RKO (cell line): ENCODE measurements at places on chromosomes 16 and 17.
A peak's percentile ranks its signal among the peaks of the same experiment; 100 is the strongest.

GRCh38 chr17:78129351-78130089 lies 965 bp upstream of the TMC6 start:
- no peak for DNase-seq

DNA sequence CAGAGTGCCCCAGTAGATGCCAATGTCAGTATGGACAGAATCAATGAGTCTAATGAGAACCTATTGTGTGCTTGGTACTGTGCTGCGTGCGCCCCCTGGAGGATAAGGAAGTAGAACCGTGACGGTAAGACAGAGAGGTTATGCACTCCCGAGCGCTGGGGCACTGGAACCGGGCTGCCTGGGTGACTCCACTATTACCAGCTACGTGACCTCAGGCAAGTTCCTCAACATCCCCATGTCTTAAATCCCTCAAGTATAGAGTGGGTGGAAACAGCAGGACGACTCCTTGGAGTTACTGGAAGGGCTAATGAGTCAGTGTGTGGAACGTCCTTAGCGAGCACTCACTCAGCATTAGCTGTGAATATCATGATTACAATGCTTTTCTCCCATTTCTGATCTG lies 16.2 kb downstream of the CHST4 start:
- peak; percentile 88 for DNase-seq

DNA sequence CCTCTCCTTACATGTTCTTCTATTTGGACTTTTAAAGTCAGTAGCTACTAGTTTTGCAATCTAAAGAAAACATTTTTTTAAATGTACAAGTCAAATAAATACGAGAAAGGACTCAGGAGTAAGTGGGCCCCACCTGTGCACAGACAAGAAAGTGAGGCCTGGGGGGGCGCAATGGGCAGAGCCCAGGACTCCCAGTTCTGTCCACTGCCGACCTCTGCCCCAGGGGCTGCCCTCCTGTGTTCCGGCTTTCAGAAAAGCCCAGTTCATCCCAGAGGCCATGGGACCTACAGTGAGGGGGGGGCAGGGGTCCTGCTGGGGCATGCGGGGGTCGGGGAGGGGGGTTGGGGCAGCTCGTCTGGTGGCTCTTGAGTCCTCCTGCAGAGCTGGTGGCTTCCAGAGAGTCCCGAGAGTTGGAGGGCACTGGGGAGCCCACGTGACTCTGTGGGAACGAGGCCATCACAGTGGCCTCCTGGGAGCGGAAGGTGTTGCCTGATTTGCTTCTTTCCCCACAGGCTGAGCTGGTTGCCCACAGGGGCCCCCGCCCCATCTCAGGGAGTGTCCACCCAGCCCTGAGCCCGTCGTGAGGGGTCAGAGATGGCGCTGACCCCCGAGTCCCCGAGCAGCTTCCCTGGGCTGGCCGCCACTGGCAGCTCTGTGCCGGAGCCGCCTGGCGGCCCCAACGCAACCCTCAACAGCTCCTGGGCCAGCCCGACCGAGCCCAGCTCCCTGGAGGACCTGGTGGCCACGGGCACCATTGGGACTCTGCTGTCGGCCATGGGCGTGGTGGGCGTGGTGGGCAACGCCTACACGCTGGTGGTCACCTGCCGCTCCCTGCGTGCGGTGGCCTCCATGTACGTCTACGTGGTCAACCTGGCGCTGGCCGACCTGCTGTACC lies 2.4 kb downstream of the UTS2R start:
- DNase-seq: no peak

- DNase-seq: no peak
These were observed 22.2 kb downstream of the SLC43A2 start for GRCh38 chr17:1606352-1606985.

GRCh38 chr17:62644487-62645173 lies 17.2 kb downstream of the MRC2 start:
- DNase-seq: no peak

DNA sequence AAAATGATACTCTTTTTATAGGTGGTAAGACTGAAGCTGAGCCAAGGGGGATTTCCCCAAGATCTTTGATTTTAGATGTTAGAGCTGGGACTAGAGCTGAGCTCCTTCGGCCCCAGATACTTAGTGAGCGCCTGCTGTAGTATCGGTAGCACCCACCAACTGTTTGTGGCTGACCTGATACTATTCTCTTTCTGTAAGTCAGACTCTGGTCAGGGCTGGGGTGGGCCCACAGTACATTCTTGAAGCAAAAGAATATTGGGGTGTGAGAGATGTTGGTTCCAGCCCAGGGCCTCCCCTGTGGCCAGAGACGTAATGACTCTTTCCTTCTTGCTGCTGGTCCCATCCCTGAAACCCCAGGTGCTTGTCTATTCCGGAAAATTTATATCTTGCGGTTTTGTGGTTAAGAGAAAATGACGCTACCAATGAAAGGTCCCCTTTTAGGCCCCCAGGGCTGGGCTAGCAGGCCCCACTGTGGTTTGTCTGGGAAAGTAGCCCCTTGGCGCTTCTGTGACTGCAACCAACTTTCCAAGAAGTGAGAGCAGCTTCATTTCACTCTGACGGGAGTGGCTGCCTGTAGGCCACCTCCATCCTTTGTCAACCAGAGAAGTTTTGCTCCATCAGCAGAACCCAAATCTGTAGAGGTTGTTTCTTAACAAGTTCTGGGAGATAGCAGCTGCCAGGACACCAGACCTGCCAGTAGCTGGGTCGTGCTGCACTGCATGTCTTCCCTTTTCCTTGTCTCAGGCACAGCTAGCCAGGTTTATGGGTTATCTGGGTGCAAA lies 86.4 kb upstream of the LGALS9 start:
- DNase-seq: no peak

DNA sequence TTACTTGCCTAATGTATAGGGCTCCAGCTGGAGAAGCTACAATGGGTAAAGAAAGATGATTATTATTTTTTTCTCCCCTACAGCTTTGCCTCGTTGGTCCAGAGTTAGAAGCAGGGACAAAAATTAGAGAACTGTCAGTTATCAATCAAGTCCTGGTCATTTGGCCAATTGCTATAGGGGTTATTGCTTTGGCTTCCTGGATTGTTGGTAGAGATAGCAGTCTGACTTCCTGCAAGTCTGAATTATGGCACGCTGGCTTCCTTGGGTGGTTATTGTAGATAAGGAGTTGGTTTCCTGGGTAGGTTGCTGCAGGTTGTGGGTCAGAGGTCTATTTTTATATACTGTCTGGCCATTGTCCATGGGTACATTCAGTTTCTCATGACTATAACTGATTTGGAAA lies 84.7 kb upstream of the ELAC2 start:
- DNase-seq: no peak

GRCh38 chr16:24652803-24653202 lies 76.6 kb upstream of the TNRC6A start:
- no peak for DNase-seq

GRCh38 chr17:4599505-4600281 lies 15.4 kb downstream of the SMTNL2 start:
- no peak for DNase-seq

DNA sequence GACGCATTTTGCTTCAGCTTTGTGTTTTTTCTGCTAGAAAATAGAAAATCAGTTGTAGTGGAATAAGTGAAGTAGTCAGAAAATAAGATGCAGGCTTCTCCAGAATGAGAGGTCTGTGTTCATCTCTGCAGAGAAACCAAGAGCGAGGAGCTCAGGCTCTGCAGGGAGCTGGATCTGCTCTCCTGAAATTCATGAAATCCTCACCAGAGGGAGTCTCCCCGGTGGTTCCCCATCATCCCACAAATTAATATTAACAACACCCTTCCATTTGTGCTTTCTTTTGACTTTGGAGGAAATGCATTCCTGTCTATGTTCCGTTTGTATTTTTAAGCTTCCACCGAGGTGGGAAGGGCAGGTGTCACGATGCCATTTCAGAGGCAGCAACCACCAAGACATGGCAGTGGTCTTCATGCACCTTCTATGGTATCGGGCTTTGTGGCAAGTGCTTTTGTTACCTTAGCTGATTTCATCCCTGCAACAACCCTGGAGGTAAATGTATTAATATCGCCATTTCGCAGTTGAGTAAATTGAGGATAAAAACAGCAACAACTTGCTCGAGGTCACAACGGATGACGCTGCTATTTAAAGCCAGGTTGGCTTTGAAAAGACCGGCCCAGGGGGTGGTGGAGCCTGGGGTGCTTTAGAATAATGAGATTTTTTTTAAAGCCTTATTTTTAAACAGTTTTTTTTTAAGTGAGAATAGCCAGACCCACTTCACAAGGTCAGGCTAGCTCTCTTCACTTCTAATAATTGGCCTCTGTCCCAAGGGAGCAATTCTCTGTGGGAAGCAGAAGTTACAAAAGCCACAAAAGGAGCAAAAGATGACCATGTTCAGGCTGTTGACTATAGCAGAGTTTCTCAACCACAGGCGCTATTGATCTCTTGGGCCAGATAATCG lies 367.6 kb upstream of the ERCC4 start:
- DNase-seq: no peak

- DNase-seq: peak; percentile 66
These were observed at the start of gene C16orf74 for GRCh38 chr16:85750827-85751697. Gene C16orf74 (minus strand): TSS chr16:85751096. CDS start chr16:85735217, 15,879 bp downstream.

DNA sequence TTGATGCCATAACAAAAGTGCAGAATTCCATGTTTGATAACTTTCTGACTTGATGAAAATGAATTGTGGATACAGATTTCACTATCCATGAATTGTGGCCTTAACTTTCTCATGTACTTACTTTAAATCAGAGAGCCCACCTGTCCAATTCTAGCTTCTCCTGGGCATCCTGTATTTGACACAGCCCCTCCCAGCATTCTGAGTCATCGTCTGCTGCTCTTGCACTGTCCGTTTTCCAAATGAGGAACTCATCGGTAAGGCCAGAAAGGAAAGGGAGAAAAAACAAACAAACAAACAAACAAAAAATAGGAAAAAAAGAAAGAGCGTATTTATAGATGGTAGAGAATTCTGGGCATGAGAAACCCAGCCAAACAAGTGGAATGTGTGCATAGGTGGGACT lies 361.6 kb downstream of the WWOX start:
- no peak for DNase-seq

DNA sequence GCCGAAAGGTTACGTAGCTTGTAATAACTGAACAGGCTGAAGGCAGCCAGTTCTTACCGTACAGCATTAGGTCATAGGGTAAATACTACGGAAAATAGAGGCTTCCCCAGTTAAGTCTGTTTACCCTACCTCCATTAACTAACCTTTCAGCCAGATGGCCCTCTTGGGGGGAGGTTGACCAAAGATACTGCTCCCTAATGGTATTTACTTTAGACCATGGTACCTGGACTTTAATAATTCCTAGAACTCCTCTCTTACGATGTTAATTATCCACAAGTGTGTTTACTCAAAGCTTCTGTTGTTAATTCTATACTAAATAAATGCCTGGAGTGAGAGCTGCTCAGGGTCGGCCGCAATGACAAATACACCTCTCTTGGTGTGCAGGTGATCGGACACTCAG lies 9.8 kb upstream of the ADAT1 start:
- no peak for DNase-seq

- DNase-seq: no peak
These were observed 6.3 kb downstream of the SGCA start for GRCh38 chr17:50172130-50172529.

- DNase-seq: no peak
These were observed 484.2 kb downstream of the HS3ST4 start for GRCh38 chr16:26175944-26176343.

DNA sequence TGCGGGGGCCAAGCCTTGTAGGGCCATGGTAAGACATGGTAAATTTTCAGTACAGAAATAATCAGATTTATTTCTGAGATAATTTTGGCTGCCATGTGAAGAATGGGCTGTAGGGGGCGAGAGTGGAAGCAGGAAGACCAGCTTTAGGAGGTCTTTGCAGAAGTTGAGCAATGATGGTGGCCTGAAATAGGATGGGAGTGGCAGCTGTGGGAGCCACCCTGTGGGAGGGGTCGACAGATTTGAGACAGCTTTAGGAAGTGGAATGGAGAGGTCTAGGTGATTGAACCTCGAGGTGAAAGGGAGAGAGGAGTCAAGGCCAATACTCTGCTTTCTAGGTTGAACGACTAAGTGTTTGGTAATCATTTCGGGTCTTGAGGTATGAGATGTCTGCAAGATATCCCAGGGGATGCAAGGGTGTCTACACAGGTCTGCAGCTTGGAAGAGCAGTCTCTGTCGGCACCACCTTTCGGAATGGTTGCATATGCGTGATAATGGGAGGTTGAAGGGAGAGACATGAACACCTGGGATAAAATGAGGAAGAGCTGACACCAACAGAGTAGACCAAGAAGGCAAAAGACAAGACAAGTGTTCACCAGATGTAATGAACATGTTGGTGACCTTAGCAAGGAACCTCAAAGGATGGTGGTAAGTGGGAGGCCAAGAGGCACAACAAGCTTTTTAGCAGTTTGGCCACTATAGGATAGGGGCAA lies 4.2 kb upstream of the ATXN7L3 start:
- DNase-seq: peak; percentile 42

DNA sequence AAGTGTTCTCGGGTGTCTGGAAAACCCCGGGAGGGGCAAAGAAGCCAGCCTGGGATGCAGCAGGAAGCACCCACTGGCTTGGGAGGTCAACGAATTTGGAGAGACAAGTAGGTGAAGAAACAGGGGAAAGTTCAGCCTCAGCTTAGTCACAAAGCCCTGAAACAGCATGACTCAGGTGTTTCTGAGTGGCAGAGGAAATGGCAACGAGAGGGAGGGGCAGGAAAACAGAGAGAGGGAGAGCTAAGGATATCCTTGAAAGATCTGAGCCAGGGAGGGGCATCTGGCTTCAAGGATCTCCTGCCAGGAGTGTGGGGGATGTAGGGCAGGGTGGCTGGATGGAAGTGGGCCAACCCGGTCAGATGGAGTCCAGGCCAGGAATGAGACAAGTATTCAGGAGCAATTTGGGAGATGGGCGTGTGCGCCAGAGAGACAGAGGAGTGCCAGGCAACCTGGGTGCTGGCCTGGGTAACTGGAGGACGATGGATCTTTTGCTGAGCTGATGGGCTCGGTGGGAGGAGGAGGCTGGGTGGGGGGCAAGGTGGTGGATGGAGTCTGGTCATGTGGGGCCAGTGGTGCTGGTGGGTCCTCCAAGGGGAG lies 27.2 kb downstream of the ABCC3 start:
- peak; percentile 83 for DNase-seq

GRCh38 chr17:79779084-79779529 lies 1.2 kb downstream of the CBX2 start:
- no peak for DNase-seq

- no peak for DNase-seq
These were observed 4.7 kb upstream of the TGFB1I1 start for GRCh38 chr16:31467151-31467773.

DNA sequence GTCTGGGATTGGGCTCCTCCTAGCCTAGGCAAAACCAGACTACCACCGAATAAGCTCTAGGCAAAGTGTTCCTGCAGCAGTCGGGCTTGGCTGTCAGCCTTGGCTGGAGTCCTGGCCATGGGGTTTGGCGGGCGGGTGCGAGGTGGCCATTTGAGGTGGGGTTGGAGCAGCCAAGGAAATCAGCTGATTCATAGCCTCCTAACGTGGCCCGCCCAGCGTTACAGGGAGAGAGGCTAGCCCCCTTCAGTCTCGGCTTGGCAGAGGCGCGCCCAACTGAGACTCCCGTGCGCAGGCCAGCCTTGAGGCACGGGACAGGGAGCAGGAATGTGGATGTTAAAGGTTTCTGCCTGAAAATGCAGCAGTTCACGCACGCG lies 1.9 kb downstream of the PMP22 start:
- DNase-seq: peak; percentile 45

DNA sequence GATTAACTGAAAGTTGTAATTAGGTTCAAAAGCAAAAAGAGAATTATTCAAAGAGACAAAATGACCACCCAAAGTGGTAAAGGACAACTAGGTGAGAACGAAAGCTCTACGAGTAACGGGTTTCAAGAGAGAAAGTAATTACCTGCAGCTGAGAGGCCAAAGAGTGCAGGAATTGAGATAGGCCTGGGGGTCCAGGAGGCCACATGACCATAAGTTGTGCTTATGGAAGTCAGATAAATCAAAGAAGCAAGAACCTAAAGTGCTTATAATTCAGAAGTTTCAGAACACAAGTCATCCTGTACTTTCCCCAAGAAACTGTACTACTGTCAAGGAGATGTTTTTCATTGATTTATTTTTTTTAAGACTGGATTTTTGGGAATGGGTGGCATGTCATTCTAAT lies 91.1 kb downstream of the TANGO6 start:
- no peak for DNase-seq
